ENCODE measurements at places on chromosomes 11 and 22.

- DNase-seq, result no peak
Observed at GRCh38 chr22:19126309-19127273, 4.4 kb upstream of the DGCR2 start.

DNA sequence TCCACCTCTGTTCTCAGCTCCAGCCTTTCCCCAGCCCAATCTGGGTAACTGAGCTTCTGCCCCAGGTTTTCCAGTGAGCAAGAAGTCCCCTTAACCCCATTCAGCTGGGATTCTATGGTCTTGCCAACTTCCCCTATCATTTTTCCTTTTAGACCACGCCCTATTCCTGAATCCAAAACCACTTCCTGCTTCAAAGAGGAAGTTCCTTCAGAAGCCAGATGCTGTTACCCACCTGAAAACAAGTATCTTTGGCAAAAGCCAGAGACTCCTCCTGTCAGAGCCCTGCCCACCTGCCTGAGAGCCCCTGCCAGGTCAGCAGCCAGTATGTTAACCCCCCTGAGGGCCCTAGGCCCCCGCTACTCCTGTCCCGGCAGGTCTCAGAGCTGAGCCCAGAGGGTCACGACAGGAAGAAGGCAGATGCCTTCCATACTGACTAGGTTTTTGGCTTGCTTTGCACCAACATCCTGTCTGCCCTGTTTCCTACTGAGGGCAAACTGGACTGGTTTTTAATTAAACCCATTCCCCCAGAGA is 20.3 kb upstream of the MICAL2 start:
- no peak for DNase-seq

- DNase-seq, result no peak
Observed at GRCh38 chr11:19889531-19889930, 176.9 kb downstream of the NAV2 start.

DNA sequence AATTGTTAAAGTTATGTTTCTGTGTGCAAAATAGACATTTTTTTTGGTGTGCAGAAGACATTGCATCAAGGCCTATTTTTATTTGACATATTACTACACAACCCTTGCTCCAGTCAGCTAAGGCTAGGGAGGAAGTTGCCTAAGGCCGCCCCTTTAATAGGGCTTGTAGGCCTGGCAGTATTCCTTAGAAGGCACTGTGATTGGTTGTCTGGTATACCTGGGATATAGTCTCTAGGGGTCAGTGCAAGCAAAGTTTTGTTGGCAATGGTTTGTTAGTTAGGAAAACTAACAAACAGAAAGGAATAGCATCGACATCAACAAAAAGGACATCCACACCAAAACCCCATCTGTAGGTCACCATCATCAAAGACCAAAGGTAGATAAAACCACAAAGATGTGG is 16.9 kb downstream of the CCDC15 start:
- DNase-seq, result no peak

- no peak for DNase-seq
Observed at GRCh38 chr11:100761841-100762240, 74.8 kb downstream of the ARHGAP42 start.

- DNase-seq, result no peak
Observed at GRCh38 chr11:60955571-60955970, 3.6 kb upstream of the SLC15A3 start.

DNA sequence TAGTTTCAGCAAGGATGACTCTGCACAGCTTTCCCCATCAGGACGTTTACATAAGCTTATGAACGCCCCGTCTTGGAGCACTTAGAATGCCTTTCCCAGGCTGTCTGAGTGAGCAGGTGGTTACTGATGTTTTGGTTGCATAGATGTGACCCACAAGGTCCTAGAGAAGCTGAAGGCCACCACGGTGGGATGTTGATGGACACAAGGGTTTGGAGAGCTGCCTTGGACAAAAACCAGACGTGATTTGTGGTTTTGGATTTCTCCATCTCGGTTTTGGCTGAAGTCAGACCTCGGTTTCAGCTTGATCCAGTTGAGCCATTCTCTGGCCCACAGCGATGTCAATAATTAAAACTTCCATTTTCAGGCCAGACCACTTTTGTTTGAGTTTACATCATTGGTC is 151.9 kb downstream of the LDLRAD3 start:
- no peak for DNase-seq

- DNase-seq, result no peak
Observed at GRCh38 chr11:393219-394033, 583 bp upstream of the PKP3 start.

DNA sequence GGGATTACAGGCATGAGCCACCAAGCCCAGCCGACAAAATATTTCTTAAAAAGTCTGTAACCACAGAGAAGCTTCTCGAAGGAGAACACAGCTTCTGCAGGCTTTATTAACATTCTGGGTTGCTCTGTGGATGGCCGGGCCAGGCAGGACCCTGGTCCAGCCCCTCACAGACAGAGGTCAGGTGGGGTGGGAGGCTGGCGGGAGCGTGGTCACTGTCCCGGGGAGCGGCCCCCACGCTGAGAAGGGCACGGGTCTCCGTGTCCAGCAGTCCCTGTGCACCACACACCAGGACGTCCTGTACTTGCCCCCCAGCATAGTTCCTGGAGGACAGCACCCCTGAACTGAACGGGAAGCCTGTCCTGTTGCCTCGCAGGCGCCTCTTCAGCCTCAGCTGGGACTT is 19.4 kb downstream of the DRD4 start:
- no peak for DNase-seq

Data from nephron progenitor cell (in vitro differentiated cells).